ENCODE measurements at places on chromosomes 13 and 19.

GRCh38 chr13:114038211-114038613 is 64.3 kb upstream of the C13orf46 start:
- no peak overlapping the region for H3K4me3 ChIP-seq
- H3K36me3 ChIP-seq, result peaks cover 3% of the 10 kb centered on the region
- H3K4me1 ChIP-seq, result peaks cover 3% of the 10 kb centered on the region
- peak; percentile 31 for DNase-seq
- no peaks in the 10 kb centered on the region for H3K27me3 ChIP-seq

- no peaks in the 10 kb centered on the region for H3K36me3 ChIP-seq
- H3K27me3 ChIP-seq, result no peaks in the 10 kb centered on the region
- H3K27ac ChIP-seq, result no peak overlapping the region
- no peaks in the 10 kb centered on the region for H3K4me1 ChIP-seq
- no peak for DNase-seq
Measured at GRCh38 chr19:40398417-40399131, 8.6 kb upstream of the HIPK4 start.

DNA sequence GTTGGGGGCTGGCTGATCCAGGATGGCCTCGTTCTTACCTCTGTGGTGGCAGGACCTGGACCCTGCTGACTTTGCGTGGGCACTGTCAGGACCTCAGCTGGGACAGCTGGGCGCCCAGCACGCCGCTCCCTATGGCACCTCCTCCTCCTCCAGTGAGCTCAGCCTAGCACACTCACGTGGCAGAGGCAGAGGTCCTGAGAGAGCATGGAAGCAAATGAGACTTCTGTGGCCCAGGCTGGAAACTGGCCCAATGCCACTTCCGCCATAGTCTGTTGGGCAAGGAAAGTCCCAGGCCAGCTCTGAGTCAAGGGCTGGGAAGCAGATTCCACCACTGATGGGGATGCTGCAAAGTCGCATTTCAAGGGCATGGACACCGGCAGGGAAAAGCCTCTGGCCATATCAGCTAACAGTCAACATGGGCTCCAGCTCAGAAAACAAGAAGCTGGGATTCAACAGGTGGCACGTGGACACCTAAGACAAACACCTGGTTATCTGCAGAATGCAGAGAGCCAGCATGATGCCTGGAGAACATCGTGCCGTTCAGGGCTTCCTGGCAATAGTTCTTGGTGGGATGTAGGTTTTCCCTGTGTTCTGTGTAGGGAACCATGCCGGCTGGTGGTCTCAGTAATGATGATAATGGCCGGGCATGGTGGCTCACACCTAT is 16.7 kb downstream of the MYBPC2 start:
- no peaks in the 10 kb centered on the region for H3K36me3 ChIP-seq
- no peak overlapping the region for H3K27ac ChIP-seq
- H3K27me3 ChIP-seq, result peaks cover 4% of the 10 kb centered on the region
- no peaks in the 10 kb centered on the region for H3K4me1 ChIP-seq
- DNase-seq, result no peak

DNA sequence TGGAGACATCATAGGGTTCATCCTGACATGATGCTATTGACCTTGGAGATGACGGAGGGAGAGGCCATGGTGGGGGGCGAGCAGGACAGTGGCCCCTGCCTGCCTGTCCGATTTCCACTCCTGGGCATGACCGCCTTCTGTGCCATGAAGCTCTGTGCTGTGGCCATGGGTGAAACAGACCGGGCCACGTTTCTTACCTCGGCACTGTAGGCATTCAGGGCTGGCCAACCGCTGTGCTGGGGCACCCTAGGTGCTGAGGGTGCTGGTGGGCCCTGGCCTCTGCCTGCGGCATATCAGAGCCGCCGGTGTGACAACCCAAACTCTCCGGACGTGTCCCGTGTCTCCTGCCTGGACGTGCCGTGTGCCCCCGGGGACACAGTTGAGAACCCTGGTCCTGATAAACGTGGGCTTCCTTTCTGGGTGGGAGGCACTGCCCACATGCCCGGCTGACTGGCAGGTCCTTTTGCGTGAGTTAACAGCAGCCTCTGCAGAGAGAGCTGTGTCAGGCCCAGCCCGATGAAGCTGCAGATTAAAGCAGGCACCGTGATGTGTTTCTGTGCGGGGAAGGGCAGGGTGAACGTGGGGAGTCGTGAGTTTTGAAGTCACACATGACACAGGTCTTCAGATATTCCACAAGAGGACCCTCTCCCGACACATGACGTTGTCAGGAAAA is 46.5 kb downstream of the TMEM255B start:
- no peaks in the 10 kb centered on the region for H3K27me3 ChIP-seq
- DNase-seq, result no peak
- no peak overlapping the region for H3K27ac ChIP-seq
- no peaks in the 10 kb centered on the region for H3K36me3 ChIP-seq
- H3K4me3 ChIP-seq, result no peak overlapping the region

DNA sequence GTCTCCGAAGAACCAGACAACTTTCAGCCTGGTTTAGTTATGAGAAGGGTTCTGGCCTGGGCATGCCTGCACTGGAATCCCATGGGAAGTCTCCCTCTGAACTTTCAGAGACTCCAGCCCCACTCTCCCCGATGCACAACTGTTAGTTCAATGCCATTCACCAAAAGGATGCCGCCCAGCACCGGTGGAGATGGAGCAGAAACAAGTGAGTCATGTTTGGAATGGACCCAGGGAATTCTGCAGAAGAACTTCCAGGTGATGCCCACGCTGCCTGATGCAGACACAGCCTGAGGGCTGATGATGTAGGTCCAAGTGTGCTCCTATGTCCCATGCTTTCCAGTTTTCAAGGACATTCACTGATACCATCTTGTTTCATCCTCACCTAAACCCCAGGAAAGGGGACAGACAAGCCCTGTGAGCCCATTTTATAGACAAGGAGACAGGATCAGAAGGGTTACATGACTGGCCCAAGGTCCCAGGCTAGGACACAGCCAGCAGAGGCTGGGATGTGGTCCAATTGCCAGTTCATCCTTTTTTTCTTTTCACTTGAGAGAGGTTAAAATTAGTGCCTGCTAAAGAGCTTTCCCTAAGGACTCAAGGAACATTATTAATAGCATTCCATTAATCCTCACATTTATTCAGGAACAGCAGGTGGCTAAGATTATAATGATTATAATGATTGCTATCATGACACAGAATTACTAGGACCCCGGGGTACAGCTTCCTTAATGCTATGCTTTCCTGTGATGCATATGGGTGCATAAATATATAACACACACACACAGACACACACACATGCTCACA is 39.5 kb downstream of the SIAH3 start:
- H3K36me3 ChIP-seq, result no peaks in the 10 kb centered on the region
- no peak for DNase-seq
- no peaks in the 10 kb centered on the region for H3K27me3 ChIP-seq
- H3K4me3 ChIP-seq, result no peak overlapping the region

DNA sequence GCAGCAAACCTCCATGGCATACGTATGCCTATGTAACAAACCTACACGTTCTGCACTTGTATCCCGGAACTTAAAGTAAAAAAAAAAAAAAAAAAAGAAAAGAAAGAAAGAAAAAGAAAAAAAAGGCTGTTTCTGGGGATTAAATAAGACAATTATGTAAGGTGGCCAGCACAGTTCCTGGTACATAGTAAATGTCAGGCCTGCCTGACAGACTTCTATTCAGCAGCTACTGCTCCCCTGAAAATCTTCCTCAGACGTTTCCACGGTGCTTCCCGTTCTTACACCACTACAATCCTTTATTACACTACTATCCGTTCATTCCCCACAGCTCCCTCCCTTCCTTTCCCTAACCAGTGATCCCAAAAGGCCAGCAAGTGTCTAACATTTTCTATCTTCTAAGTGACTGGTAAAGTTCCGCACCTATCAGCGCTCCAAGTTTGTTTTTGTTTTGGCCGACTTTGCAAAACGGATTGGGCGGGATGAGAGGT is 636 bp upstream of the RB1 start:
- H3K27me3 ChIP-seq, result no peaks in the 10 kb centered on the region
- H3K4me1 ChIP-seq, result peaks cover 18% of the 10 kb centered on the region
- no peaks in the 10 kb centered on the region for H3K36me3 ChIP-seq
- no peak for DNase-seq
- peak overlapping the region; percentile 100 for H3K27ac ChIP-seq
- H3K4me3 ChIP-seq, result peak overlapping the region; percentile 96

DNA sequence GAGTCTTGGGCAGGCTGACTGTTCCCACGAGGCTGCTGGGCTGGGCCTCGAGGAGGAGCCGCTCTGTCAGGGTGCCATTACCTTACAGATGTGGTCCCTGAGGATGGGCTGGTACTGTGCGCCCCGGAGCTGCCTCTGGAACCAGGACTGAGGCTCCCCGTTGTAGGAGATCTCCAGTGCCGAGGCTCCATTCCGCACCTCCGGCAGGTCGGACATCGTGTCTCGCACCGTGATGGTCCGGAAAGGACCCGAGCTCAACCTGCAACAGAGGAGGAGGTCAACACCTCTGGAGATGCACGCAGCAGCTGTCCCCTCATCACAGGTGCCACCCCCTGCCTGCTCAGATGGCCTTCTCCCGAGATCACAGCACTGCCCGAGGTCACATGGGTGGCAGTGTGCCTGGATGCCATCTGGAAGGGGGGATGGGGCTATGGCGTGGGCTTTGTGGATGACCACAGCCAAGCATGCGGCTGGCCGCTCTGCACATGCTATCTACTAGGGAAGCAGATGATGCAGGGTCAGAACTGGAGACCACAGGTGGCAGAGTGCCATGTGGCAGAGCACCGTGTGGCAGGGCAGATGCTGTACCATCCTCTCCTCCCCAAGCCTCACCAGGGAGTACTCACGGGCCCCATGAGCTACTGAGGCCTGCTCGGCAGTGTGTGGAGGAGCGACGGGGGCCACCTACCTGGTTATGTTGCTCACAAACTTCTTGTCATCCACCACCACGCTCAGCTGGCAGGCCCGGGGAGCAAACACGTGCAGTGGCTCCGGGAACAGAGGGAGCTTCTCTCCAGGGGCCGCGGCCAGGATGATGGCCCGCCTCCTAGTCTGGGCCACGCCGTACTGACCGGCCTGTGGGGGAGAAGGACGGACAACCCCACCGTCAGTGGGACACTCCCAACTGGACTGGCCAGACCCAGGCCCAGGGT is 18.3 kb upstream of the EIF3G start:
- no peak overlapping the region for H3K4me3 ChIP-seq
- no peak overlapping the region for H3K27ac ChIP-seq
- H3K36me3 ChIP-seq, result peaks cover 100% of the 10 kb centered on the region

DNA sequence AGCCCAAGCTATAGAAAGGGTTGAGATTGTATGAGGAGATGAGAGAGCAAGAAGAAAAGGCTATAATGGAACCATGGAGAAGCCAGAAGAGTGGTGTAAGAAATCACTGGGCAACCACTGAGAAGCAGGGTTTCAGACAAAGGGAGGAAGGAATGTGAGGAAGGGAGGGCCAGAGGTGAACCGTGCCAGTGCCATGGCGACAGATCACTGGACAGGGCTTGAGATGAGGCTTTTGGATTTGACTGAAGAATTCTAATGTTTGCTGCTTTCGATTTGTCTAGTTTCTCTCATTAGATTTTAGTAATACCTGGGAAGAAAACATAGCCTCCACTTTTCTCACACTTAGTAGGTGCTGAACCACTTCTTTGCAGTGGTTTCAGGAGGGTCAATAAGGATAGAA is 6.3 kb upstream of the GPR183 start:
- peaks cover 29% of the 10 kb centered on the region for H3K4me1 ChIP-seq
- DNase-seq, result no peak
- H3K27me3 ChIP-seq, result no peaks in the 10 kb centered on the region
- no peak overlapping the region for H3K27ac ChIP-seq

- H3K4me3 ChIP-seq, result no peak overlapping the region
- H3K27ac ChIP-seq, result no peak overlapping the region
- H3K27me3 ChIP-seq, result peaks cover 20% of the 10 kb centered on the region
- no peak for DNase-seq
- no peaks in the 10 kb centered on the region for H3K4me1 ChIP-seq
Measured at GRCh38 chr13:99419591-99420243, 81.6 kb upstream of the TM9SF2 start.

DNA sequence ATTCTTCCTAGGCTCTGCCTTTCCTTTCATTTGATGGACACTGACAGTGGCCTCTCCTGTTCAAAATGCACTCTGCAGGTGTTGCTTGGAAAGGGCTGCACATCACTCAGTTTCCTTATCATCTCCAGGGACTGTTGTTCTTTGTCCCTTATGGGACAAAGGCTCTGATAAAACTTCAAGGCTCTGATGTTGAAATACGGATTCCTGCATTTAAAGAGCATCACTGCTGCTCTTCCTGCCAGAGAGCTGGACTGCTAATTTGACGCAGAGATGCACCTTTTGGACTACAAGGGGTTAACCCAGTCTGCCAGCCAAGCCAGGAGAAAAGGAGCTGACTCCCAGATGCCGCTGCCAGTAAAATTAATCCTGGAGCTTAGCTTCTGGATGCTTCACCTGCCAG is 952.1 kb downstream of the DIAPH3 start:
- no peak overlapping the region for H3K4me3 ChIP-seq
- no peak overlapping the region for H3K27ac ChIP-seq
- no peaks in the 10 kb centered on the region for H3K27me3 ChIP-seq

- H3K27me3 ChIP-seq, result peaks cover 82% of the 10 kb centered on the region
- H3K4me3 ChIP-seq, result no peak overlapping the region
- no peaks in the 10 kb centered on the region for H3K4me1 ChIP-seq
- no peak overlapping the region for H3K27ac ChIP-seq
Measured at GRCh38 chr19:42151782-42152684, 19.8 kb upstream of the POU2F2 start.

DNA sequence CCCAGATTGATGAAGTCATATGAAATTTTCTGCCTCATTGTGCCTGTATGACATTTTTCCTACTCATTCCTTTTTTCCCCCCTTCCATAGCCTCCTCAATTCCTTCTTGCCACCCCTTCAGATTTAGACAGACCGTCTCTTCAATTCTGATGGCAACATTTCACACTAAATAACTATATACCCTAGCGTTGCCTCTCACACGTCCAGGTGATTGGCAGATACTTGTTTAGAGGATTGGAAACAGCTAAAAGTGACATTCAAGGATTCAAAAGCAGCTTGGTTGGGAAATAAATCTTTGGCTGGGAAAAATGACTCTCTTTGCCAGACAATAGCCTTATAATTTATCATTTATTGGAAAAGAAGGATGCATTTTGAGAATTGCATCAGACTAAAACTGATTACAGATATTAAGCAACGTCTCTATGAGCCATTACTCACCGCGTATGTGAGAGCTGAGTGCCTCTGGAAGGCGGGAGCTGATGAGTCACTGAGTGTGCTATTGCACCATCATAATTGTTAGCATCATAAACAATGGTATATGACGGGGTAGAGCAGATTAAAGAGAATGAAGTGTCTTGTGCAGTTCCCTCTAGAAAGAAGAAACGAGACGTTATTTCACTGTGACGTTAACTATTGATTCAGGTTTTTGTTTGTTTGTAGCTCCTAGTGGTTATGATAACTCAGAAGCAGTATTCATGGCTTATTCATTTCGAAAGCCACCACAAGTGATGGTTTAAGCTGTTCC is 61.1 kb upstream of the FAM216B start:
- H3K4me1 ChIP-seq, result no peaks in the 10 kb centered on the region
- no peak overlapping the region for H3K4me3 ChIP-seq
- no peaks in the 10 kb centered on the region for H3K27me3 ChIP-seq
- no peak for DNase-seq
- no peaks in the 10 kb centered on the region for H3K36me3 ChIP-seq
- H3K27ac ChIP-seq, result no peak overlapping the region

Measured in heart right ventricle (tissue), 16 donors.